ENCODE measurements at places on chromosomes 3 and 15. TPM values are rescaled to one million over a fixed set of nuclear protein-coding genes. Genes with fewer than 3 reads are reported as not detected.

DNA sequence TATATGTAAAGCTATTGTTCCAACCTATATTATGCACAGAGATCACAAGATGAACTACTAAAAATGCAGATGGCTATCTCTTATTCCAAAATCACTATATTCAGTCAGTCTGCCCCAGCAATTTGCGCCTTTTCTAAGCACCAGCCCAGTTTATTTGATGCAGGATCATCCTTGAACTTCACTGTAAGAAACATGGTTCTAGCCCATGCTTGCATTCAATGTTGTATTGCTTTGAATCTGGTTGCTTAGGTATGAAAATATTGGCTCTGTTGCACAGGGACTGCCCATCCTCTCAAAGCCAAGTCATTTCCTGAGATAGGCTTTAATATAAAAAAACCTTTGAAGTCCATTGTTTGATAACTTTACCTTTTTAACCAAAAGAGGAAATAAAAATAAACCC lies 170.5 kb upstream of the LRIG1 start:
- DNase-seq, result no peak
- H3K27me3 ChIP-seq, result no peaks in the 10 kb centered on the region
- H3K4me1 ChIP-seq, result no peaks in the 10 kb centered on the region
- no peak overlapping the region for H3K4me3 ChIP-seq

DNA sequence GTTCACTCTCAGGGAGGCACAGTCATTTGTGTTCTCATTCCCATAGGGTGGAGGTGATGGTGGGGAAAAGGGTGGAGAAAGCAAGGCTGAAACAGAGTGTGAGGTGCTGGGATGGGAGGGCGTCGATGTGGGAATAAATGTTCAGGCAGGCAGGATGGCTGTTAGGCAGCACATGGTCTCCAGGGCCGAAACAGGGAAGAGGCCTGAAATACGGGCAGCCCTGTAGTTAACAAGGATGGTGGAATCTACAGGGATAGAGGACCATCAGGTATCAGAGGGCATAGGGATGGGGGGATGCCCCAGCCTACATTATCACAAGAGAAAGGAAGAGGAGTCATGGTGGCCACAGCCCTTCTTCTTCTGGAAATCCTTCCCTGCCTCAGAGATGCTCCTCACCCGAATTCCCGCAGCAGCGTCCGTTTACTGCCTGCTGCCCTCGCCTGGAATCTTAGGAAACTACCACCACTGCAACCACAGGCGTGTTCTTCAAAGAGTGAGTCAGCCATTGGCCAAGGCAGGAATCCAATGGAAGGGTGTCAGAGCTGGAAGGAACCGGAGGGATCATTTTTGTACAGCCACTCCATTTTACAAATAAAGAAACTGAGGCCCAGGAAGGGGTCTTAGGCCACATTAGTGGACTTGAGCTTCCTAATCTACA lies 49.7 kb upstream of the POMGNT2 start:
- H3K4me1 ChIP-seq, result peaks cover 11% of the 10 kb centered on the region
- no peak overlapping the region for H3K27ac ChIP-seq

GRCh38 chr3:23254835-23255234 lies 51.7 kb downstream of the UBE2E2 start:
- no peaks in the 10 kb centered on the region for H3K36me3 ChIP-seq
- no peaks in the 10 kb centered on the region for H3K4me1 ChIP-seq
- no peak for DNase-seq
- no peak overlapping the region for H3K27ac ChIP-seq
- no peaks in the 10 kb centered on the region for H3K27me3 ChIP-seq

DNA sequence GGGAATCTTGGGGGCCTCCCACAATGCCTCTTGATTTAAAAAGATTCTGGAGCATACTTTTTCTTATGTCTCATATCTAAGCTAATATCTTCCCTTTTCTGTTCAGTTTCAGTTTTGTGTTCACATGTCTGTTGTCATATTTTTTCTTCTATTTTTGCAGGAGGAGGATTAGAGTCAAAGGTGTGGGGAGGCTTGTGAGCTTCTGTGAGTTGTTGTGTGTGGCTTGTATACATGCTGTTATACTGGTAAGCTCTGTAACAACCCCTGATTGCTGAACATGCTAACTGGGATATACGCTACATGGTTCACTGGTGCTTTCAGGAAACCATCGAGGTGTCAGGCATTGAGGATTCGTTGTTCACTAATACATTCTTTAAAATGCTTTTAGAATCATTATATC lies 83.5 kb downstream of the SLC25A26 start:
- no peaks in the 10 kb centered on the region for H3K27me3 ChIP-seq
- no peaks in the 10 kb centered on the region for H3K36me3 ChIP-seq
- DNase-seq, result no peak
- no peak overlapping the region for H3K27ac ChIP-seq
- H3K4me1 ChIP-seq, result peaks cover 39% of the 10 kb centered on the region

- H3K4me1 ChIP-seq, result no peaks in the 10 kb centered on the region
- no peak overlapping the region for H3K4me3 ChIP-seq
- no peak for DNase-seq
- H3K27me3 ChIP-seq, result peaks cover 3% of the 10 kb centered on the region
These were observed 47.9 kb upstream of the ITGA11 start for GRCh38 chr15:68479870-68480269.

DNA sequence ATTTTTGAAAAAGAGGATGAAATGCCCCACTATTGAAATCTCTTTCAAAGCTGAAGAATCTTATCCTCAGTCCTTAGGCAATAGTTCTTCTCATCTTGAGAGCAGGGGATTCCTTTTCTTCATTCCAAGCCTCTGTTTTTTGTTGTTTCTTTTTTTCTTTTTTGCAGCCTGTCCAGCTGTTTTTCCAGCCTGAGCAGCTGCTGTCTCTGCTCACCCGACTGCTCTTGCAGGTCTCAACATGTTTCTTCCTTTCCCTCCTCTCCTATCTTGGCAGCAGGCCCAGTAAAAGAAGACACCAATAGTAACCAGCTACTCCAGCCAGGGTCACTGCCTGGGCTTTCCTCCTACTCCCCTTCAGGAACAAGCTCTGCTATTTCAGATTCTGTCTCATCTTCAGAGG lies 23.8 kb downstream of the MEX3B start:
- no peak overlapping the region for H3K27ac ChIP-seq
- no peaks in the 10 kb centered on the region for H3K4me1 ChIP-seq
- H3K36me3 ChIP-seq, result no peaks in the 10 kb centered on the region

GRCh38 chr15:93025625-93025982 lies 63.4 kb downstream of the RGMA start:
- peak overlapping the region; percentile 45 for H3K27ac ChIP-seq
- no peaks in the 10 kb centered on the region for H3K27me3 ChIP-seq
- no peak overlapping the region for H3K4me3 ChIP-seq
- peaks cover 7% of the 10 kb centered on the region for H3K4me1 ChIP-seq

CCR1 gene
- 27.6 TPM for total RNA-seq

GRCh38 chr3:177751770-177752169 lies 554.5 kb upstream of the TBL1XR1 start:
- H3K27me3 ChIP-seq, result no peaks in the 10 kb centered on the region
- DNase-seq, result no peak
- no peak overlapping the region for H3K4me3 ChIP-seq
- no peaks in the 10 kb centered on the region for H3K36me3 ChIP-seq

GRCh38 chr3:38598791-38599190 lies 50.7 kb downstream of the SCN5A start:
- H3K27me3 ChIP-seq, result no peaks in the 10 kb centered on the region
- H3K36me3 ChIP-seq, result no peaks in the 10 kb centered on the region
- no peak for DNase-seq
- H3K27ac ChIP-seq, result no peak overlapping the region
- no peaks in the 10 kb centered on the region for H3K4me1 ChIP-seq

DNA sequence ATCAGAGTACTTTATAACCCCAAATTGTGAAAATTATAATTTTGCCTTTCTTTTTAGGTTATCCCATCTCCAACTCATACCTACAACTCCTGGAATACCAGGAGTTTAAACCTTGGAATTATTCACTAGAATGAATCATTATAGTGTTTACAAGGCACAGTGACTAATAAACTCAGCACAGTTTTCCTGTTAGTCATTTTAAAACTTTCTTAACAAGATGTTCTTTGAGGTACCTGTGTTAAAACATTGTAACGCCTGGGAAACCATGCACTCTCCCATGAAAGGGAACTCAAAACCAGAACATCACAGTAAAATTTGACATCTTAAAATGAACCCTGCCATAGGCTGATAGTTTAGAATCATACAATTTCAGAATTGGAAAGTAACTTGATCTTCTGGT lies 132.4 kb upstream of the OSTN start:
- H3K27me3 ChIP-seq, result no peaks in the 10 kb centered on the region
- H3K27ac ChIP-seq, result no peak overlapping the region
- no peaks in the 10 kb centered on the region for H3K36me3 ChIP-seq
- no peak overlapping the region for H3K4me3 ChIP-seq
- H3K4me1 ChIP-seq, result no peaks in the 10 kb centered on the region

MST1R gene
- total RNA-seq, result 5.8 TPM

GRCh38 chr3:126925411-126926171 lies 57.3 kb upstream of the PLXNA1 start:
- no peaks in the 10 kb centered on the region for H3K36me3 ChIP-seq
- no peak for DNase-seq
- no peaks in the 10 kb centered on the region for H3K4me1 ChIP-seq
- no peaks in the 10 kb centered on the region for H3K27me3 ChIP-seq

DNA sequence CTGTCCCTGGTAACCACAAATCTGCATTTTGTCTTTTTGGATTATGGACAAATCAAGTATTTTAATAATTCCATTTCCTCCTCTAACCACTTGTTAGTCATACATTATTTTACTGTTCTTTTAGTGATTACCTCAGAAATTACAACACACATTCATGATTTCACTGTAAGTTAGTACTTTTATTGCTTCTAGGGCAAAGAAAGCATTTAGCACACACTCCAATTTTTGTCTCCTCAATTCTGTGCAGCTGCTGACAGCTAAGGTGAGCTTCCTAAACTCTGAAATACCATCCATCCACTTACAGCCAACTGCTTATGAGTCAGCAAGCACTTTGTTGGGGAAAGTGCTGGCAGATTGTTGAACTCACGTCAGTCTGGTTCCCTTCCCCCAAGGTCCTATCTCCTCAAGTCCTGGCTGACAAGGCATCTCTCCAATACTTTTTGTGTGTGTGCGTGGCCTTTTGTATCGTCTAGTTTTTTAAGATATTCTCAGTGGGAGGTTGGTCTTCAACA lies 49.4 kb upstream of the TNFAIP8L3 start:
- no peak for DNase-seq
- no peak overlapping the region for H3K27ac ChIP-seq
- no peaks in the 10 kb centered on the region for H3K4me1 ChIP-seq

GOLGA6L10 gene
- 1.0 TPM for total RNA-seq

SERPINI2 gene
- not detected for total RNA-seq

DNA sequence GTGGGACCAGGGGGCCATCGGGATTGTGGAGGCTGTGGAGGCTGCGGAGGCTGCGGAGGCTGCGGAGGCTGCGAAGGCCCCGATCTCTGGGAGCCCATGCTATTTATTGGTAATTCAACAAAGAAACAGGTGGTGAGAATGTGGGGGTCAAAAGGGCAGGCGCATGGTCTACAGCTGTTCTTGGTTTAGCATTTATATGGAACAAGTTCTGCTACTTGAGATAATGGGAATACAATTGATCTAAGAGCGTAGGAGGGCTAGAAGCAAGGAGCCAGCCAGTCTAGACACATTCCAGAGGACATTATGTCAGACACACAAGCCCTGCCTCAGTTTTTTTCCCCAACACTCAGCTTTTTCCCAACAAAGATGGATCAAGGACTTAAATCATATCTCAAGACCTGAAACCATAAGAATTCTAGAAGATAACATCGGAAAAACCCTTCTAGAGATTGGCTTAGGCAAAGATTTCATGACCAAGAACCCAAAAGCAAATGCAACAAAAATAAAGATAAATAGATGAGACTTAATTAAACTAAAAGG lies 20.1 kb downstream of the C3orf80 start:
- H3K27me3 ChIP-seq, result no peaks in the 10 kb centered on the region
- DNase-seq, result no peak
- H3K4me1 ChIP-seq, result no peaks in the 10 kb centered on the region

DNA sequence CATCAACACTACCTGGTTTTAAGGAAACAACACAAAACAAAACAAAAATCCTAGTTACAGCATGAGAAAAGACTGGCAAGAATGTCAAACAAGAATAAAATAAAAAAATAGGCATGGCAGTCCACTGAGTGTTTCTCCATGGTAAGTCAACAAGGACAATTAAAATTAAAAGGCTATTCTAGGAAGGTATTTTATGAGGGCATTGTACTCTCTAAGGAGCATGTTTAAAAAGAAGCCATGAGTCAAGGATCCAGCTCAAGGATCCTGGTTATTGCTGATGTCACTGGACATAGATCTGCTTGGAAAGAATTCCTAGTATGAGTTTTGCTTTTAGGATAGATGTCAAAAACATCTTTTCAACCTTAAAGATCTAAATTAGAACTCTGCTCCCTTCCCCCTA lies 106.7 kb downstream of the MYO5A start:
- H3K36me3 ChIP-seq, result no peaks in the 10 kb centered on the region
- H3K27me3 ChIP-seq, result no peaks in the 10 kb centered on the region

DNA sequence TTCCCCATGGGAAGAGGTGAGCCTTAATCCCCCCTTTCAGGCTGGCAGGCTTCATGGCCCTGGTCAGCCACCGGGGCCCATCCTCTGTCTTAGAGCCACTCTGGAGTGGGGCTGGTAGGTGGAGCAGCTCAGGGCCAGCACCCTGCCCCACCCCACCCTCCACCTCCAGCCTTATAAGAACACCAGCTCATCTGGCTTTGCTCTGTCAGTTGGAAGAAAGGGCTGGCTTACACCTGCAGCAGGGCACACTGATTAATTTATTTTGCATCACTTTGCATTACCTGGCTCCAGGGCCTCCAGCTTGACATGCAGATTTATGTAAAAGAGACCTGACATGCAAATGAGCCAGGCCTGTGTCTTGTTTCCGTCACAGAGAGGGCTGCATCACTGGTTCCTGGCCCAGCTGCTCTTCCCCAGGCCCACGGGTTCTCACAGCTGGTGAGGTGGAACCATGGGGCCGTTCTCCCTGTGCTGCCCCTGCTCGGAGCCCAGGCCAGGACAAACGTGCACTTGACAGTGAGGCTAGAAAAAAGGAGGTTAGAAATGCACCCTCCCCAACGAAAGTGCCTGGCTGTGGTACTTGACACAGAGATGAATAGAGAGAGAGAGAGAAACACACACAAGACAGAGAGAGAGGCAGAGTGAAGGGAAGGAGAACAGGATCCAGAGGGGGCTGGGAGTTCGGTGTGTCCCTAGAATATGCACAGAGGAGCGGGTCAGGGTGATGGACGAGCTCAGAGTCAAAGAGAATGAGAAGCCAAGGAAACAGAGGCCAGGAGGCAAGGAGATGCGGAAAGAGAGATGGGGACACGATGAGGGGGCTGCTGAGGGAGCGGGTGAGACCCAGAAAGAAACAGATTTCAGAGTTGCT lies 44.5 kb upstream of the MAGEF1 start:
- H3K4me3 ChIP-seq, result no peak overlapping the region
- no peaks in the 10 kb centered on the region for H3K27me3 ChIP-seq
- H3K36me3 ChIP-seq, result no peaks in the 10 kb centered on the region
- DNase-seq, result no peak
- H3K4me1 ChIP-seq, result no peaks in the 10 kb centered on the region

DNAJA4 gene
- total RNA-seq, result 38.1 TPM

- H3K27me3 ChIP-seq, result no peaks in the 10 kb centered on the region
- no peak overlapping the region for H3K4me3 ChIP-seq
- DNase-seq, result peak; percentile 23
- H3K27ac ChIP-seq, result no peak overlapping the region
These were observed 157.9 kb downstream of the CHL1 start for GRCh38 chr3:354432-354831.
